ENCODE measurements at places on chromosomes 13 and 19.

DNA sequence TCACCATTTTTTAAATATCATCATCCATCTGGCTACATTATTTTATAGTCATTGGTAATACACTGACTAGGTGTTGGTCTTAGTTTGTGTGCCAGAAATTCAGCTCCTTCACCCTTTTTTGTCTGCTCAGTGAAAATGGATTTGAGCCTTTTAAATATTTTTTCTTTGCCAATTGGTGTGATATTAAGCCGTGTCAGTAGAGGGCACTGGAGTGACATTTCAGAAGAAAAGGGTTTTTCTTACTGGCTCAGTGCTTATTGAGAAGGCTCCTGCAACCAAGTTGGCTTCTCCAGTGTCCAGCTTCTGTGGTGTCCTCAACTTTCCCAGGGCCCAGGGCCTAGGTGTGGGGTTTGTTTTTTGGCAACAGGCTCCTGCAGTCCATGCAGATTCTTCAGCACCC is 546.6 kb downstream of the DACH1 start:
- H3K36me3 ChIP-seq: no peaks in the 10 kb centered on the region
- no peaks in the 10 kb centered on the region for H3K27me3 ChIP-seq
- H3K27ac ChIP-seq: no peak overlapping the region
- H3K4me1 ChIP-seq: no peaks in the 10 kb centered on the region

DNA sequence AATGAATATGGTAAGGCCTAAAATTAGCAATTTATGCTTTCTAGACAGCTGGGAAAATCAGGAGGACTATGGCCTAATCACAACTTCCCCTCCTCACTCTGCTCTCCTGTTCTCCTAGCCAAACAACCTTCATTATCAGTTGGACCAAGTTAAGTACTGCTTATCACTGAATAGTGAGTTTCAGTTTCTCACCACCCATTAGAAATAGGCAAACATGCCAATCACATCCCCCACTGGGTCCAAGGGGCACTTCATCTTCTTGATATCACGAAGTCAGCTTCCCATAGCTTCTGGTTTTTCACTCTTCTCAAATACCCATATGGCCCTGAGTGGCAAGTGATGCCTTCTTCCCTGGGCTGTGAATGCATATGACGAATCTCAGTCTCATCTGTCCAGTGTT is 689.6 kb downstream of the SLITRK5 start:
- no peak overlapping the region for H3K4me3 ChIP-seq
- H3K27ac ChIP-seq: no peak overlapping the region
- H3K4me1 ChIP-seq: no peaks in the 10 kb centered on the region
- no peaks in the 10 kb centered on the region for H3K36me3 ChIP-seq

DNA sequence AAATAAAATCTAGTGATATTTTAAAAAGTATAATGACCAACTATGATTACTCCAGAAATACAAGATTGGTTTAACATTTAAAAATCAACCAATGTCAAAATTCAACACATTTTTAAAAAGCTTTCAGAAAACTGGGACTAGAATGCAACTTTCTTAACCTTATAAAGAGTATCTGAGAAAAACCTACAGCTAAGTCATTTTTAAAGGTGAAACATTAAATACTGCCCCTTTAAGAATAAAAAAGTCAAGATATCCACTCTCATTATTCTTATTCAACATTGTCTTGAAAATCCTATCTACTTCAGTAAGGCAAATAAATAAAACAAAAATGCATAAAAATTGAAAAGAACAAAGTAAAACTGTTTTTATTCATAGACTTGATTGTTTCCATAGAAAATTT is 673.2 kb downstream of the UQCRFS1 start:
- H3K27ac ChIP-seq: no peak overlapping the region
- no peaks in the 10 kb centered on the region for H3K27me3 ChIP-seq
- H3K4me3 ChIP-seq: no peak overlapping the region

DNA sequence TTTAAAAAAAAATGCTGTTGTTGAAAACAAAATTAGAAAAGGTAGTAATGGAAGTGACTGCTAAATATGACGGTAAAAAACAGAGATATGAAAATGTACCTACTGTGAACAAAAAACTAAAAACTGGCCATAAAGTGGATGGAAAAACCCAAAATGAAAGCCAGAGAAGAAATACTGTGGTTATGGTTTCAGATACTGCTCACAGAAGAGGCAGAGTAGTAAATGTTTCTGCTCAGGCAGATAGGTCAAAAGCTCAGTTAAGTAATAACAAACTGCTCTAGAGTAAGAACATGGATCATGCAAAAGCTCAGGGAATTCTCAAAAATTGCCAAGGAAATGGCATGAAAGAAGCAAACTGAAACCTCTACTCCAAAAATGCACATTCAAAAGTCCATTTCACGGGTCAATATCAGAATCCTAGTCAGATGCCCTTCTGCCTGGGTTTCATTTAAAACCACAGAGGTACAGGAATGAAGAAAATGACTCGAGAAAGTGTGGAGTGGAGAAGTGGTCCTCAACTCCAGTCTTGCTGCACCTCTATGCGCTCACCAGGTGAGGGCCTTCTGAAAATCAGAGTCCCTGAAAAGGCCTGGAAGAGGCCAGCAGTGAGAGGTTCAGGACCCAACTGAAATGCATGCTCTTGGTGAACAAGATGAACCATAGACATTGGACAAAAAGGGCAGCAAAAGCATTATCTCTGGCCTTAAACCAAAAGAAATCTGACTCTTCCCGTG is 315.0 kb upstream of the SPRY2 start:
- H3K4me1 ChIP-seq: no peaks in the 10 kb centered on the region
- H3K4me3 ChIP-seq: no peak overlapping the region
- no peak for DNase-seq
- no peak overlapping the region for H3K27ac ChIP-seq

Measured in muscle of leg (tissue), 16 donors.